ENCODE measurements at places on chromosomes 12 and 14. TPM values are rescaled to one million over a fixed set of nuclear protein-coding genes. Genes with fewer than 3 reads are reported as not detected.

The MORN3 gene
- 1.9 TPM for polyA plus RNA-seq

The PAX9 gene
- polyA plus RNA-seq = 0.52 TPM

GRCh38 chr14:97796511-97796910 lies 999.3 kb downstream of the VRK1 start:
- no peak for DNase-seq

GRCh38 chr14:84323978-84324377 lies 1206.0 kb upstream of the FLRT2 start:
- no peak for DNase-seq

- no peak for DNase-seq
Observed at GRCh38 chr12:77062846-77063461, 2.4 kb downstream of the E2F7 start.

- no peak for DNase-seq
Observed at GRCh38 chr12:92143258-92143657, 2.4 kb downstream of the BTG1 start.

The TTC9 gene
- 3.2 TPM for polyA plus RNA-seq

The LUM gene
- polyA plus RNA-seq = 170 TPM

GRCh38 chr12:107178776-107179175 lies 85.4 kb upstream of the CRY1 start:
- no peak for DNase-seq

The SPX gene
- 16.5 TPM for polyA plus RNA-seq

GRCh38 chr12:128052331-128052730 lies 214.6 kb upstream of the TMEM132C start:
- no peak for DNase-seq

The FAIM2 gene
- polyA plus RNA-seq = 4.3 TPM

GRCh38 chr12:65937161-65937641 lies 112.9 kb downstream of the HMGA2 start:
- DNase-seq = no peak

DNA sequence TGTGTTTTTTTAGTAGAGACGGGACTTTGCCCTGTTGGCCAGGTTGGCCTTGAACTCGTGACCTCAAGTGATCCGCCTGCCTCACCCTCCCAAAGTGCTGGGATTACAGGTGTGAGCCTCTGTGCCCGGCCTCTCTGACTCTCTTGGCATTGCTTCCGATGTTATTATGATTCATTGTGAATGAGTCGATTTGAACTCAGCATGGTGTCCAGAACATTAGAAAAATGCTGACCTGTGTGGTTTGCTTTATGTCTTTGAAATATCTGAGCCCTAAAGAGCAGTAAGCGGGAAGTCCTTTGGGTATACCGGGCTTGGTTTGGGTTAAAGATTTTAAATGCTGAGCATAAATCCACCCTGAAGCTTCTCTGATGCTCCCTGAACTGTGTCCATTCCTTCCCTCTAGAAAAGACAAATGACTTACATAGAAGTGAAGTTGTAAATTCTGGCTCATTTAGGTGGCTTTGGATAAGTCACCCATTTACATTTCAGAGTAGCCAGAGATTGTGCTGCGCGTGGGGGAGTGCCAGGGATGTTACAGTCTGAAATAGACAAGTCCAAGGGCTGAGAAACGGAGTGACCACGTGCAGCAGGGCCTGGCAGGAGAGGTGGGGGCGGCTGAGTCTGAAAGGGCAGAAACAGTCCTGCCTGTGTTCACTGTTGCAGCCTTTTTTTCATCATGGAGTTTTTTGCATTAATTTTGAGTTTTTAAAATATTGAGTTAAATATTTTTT lies 39.6 kb downstream of the SLC15A4 start:
- DNase-seq = no peak

The SERPINA9 gene
- not detected for polyA plus RNA-seq

The HOXC12 gene
- polyA plus RNA-seq = not detected

DNA sequence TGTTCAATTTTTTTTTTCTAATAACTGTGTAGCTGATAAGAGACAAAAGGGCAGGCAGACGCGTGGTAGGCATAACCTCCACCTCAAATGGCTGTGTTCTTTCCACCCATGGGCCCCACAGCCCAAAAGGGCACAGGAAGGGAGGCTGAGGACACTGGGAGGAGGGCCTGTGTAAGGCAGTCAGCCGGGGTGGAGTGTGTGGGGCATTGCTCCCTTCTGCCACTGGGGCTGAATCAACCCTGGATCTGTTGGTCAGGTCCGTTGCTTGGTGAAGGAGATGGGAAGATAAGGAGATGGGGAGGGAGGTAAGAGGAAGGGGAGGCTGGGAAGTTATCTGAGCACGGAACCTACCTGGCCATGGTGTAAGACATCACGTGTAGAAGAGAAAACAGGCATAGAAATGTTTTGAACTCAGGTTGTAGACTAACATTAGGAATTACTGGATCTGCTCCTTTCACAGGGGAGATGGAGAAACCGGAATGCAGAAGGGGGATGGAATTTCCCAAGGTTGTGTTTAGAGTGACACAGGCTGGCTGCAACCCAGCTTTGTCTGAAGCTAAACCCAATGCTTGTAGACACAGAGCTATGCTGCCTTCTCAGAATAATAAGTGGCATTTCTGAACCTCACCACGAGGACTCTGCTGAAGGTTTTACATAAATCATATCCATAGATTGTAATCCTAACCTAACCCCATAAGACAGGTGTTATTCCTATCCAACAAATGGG lies 138.5 kb upstream of the NOS1 start:
- DNase-seq = no peak
